Stimulated activated CD4-positive, alpha-beta T cell treated with anti-CD3 and anti-CD28 coated beads, Interleukin-4, amount 100 ng/mL, for 1 hour (primary cell): ENCODE measurements at places on chromosomes 5 and 9.

DNA sequence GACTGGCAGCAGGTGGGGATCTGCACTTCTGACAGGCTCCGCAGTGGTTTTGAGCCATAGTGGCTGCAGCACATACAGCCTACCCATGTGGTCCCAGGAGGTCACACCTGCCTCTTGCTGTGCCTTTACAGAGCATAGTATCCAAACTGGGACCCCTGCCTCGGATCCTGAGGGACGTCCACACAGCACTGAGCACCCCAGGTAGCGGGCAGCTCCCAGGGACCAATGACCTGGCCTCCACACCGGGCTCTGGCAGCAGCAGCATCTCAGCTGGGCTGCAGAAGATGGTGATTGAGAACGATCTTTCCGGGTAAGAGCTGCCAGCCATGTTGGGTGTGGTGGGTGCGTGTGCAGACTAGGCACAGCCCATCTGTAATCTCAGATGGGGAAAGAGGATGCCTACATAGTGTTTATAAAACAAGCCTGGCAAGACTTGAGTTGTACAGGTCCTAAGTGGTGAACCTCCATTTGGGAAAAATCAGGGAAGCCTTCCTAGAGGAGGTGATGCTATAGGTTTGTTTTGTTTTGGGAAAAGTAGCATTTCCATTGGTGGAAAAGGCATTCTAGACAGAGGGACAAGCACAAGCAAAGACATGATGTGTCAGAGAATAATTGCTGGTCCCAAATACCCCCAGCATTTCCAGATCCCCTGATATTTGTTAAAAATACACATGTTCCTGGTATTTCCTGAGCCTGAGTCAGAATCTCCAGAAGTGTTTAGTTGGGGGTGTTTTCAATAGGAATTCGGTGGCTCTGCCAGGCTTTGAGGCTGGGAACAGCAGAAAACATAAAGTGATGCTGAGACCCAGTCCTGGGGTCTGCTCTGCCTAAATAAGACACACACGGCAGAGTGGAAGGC is 119.2 kb downstream of the DAB2IP start:
- DNase-seq: no peak

GRCh38 chr9:105206821-105207699 is 37.4 kb upstream of the SLC44A1 start:
- no peak for DNase-seq

DNA sequence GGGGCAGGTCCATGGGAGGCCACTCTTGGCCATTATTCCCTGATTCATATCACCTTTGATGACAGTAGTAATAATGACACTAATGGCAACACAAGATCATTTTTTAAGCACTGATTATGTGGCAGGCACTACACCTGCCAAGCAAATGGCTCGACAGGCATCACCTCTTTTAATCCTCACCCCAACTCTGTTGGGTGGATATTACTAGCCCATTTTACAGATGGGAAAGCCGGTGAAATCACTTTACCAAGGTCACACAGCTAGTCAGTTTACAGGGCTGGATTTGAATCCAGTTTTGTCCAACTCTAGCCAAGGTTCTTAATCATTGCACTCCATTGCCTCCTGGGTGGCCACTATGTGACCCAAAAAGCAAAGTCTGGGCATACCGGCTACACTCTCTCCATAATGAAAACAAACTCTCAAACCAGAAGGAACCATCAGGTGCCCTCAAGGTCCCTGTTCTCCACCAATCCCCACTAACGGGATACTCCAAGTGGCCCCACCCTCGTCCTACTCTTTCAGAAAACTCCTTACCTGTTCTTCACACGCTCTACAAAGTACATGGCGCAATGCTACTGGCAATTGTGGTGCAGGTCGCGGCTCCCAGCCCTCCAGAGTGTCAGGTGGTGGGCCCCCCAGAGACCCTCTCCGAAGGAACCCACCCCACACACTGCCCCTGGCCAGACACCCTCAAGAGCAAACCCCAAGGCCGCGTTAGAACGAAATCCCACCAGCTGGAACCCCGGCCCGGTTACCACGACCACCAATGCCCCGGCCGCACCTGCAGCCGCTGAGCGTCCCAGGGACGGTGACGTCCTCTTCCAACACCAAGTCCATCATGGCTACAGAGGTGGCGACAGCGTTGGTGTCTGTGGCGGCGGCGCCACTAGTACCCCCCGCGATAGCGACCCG is 572 bp downstream of the CDK5RAP2 start:
- no peak for DNase-seq

DNA sequence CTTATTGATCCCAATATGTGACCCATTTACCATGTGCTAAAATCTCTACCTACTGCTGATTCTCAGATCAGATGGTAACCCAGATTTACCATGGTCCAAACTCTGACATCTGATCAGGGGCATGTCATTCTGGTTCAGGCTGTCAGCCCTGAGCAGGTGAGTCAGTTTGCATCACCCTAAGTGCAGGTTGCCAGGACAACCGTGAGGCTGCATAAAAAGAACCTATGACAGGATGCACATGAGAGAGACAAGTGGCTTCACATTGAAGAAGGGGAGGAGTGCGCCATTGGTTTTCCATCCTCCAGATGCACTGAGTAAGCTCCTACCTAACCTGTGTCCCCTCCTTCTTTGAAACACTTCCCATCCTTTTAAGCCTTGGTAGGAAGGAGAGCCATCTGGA is 801 bp upstream of the PRSS3 start:
- no peak for DNase-seq

DNA sequence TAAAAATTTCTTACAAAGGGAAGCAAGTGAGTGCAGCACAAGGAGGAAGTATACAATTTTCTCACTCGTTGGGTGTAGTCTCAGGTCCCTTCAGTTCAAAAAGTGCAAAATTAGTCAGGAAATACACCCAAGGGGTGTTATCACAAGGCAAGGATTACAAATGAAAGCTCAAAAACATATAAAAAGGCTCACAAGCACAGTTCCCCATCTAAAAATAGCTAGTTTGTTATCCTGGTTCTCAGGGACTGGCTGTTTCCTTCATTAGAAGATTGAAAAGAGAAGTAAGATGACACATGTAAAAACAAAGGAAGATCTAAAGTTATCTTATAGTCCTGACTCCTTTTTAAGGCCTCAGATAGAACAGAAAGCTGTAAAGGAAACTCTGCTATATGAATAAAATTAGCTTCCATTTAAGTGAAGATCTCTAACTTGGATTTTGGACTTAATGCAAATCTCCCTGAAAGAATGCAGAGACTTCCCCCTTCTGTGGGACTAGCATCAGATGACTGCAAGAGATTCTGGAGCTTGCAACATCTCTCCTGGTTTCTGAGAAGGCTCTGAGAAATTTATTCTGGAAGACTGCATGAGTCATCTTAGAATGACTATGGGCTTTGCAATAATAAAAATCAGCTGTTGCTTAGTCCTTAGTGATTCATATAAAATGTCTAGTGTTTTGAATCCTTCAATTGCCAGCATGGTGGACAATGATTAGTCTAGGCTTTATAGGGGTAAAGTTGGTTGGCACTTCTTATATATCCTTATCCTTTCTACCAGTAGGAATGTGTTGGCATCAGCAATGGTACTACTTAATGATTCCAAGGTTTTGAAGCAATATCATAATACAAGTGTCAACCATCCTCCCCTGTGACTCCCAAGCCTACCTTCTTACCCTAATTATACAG is 25.4 kb downstream of the DAB2 start:
- no peak for DNase-seq
